ENCODE measurements at places on chromosomes 1 and 21.

- no peak for DNase-seq
Observed at GRCh38 chr21:19993268-19993667, 1004.9 kb upstream of the NCAM2 start.

DNA sequence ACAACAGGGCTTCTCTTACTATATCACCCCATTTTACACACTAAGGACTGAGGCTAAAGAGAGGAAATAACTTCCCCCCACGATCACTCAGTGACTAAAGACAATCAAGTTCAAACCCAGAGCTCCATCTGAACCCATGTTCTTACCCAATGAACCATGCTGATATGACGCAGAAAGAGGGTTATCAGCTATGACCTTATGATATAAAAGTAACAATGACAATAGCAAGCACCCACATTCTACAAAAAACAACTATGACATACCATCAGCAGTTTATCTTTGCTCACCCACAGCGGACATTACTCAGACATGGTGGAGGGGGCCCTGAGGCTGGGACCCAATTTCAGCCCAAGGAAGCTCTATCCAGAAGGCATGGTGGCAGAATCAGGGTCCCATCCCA, 75.7 kb downstream of the PTPN14 start:
- no peak for DNase-seq

GRCh38 chr1:91714867-91715381, 171.0 kb downstream of the TGFBR3 start:
- no peak for DNase-seq

DNA sequence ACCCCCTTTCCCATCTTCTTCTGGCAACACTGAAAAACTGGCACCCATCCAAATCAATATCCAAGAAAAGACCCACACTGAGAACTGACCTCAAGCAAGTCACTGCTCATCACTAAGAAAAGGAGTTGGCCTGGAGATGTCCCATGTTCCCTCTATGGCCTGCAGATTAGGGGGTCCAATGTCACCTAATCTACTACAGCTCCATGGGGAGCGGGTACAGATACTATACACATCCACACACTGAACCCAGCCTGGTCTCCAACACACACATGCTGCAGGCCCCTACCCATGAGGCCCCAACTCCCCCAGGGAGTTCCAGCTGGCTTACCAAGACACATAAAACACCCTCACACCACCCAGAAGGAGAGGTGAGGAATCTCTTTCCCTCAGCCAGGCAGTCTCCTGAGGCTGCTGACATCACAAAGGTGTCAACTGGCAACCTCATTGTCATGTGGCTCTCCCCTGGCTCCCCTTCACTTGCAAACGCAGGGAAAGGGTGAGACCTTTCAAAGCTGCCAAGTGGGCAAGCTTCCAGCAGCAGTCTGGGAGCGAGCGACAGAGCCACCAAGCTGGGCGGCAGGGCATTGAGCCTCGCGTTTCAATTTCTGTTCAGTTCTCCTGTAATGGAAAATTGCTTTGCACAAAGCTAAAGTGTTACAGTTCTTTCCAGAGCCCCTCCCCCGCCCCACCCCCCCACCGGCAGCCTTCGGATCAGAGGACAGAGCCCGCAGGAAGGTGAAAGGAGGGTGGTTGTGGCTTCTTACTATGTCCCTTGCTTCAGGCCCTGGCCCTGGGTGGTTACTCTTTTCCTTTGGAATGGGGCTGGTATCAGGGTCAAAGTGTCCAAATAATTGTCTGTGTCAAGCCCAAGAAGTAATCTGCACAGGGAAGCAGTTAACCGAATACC, at the start of gene LRRC52:
Gene LRRC52, plus strand, starts transcription at position 469 of the 907 bp plus-strand sequence. Its CDS starts 297 bp downstream, at position 766.
- DNase-seq: no peak

DNA sequence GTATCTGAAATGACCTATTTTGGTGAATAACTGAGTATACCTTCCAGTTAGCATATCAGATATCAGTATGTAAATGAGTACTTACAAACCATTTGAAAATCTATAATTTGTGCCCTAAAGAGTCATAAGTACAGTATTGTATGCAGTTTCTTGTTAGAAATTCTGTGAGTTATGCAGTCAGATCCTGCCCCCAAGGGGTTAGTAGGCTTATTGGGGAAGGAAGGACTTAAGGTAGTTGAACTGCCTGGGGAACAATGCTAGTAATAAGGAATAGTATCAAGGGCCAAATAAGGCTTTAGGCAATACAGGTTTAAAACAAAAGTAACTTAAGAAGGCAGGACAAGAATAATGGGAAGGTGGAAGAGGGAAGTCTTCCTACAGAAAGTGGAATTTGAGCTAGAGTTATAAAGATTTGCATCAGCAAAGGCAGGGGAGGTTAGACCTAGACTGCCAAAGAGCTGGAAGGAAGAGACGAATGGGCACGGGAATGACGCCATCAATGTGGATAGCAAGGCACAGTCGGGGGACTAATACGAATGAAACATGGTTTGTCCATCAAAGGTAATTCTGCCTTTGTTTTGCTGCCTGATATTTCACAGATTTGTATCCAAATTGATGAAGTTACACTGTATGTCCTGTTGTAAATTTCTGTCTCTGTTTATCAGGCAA, 182.9 kb upstream of the DPYD start:
- DNase-seq: no peak

- DNase-seq: no peak
Observed at GRCh38 chr1:163337631-163338030, 15.9 kb downstream of the NUF2 start.

All from activated T-helper 1 cell treated with anti-CD3 and anti-CD28 coated beads, Interleukin-2, amount 50 U/mL, for 16 hours (primary cell).